ENCODE measurements at places on chromosomes 12 and 14. TPM values are rescaled to one million over a fixed set of nuclear protein-coding genes. Genes with fewer than 3 reads are reported as not detected.
A peak's percentile ranks its signal among the peaks of the same experiment; 100 is the strongest.

DNA sequence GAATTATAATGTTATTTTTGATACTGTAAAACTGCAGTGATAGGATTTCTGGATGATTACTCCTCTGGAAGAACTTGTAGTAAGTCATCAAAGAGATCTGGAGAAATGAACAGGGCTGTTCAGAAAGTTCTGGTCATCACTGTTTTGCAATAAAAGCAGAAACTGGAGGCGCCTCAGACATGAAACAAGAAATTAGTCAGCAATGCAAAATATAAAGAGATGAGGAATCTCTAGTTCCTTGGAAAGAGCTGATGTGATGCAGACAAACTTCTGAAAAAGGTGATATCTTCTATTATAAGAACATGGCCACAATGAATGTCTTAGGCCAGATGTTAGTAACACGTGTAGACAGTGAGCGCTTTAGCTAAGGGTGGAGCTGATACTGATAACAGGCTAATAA is 9.5 kb downstream of the ACIN1 start:
- DNase-seq = no peak

DNA sequence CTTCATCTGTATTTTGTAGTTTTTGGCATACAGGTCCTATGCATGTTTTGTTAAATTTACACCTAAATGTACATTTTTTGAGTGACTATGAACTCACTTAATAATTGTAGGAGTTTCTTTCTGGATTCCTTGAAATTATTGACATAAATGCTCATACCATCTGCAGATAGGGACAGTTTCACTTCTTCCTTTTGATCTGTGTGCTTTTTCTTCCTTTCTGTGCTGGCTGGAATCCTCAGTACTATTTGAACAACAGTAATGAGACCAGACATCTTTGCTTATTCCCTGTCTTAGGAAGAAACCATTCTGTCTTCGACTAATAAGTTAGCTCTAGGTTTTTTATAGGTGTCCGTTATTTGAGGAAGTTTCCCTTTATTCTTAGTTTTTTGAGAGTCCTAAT is 110.3 kb downstream of the ADGRD1 start:
- no peak for DNase-seq

DNA sequence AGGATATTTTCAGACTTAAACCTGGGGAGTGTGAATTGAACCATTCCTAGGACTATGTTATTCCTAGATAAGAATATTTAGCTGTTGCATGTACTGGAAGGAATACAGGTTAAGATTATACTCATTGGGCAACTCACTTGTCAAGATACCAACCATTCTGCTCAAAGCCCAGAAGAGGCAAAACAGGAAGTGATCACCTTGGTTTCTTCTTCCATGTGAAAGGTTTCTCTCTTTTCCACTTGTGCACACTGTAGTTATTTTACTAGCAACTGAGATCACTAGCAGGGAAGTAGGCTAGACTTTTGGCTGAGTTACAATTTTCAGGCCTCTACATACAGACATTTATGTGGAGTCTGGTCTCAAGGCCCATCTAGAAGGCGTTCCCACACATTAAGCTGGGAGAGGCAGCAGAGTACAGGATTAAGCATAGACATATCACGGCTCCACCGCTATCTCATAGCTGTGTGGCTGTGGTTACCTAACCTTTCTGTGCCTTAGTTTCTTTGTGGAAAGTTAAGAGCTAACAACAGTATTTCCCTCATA is 83.9 kb upstream of the FERMT2 start:
- no peak for DNase-seq

- DNase-seq = no peak
These were observed 18.4 kb downstream of the SRGAP1 start for GRCh38 chr12:63862969-63863230.

DNA sequence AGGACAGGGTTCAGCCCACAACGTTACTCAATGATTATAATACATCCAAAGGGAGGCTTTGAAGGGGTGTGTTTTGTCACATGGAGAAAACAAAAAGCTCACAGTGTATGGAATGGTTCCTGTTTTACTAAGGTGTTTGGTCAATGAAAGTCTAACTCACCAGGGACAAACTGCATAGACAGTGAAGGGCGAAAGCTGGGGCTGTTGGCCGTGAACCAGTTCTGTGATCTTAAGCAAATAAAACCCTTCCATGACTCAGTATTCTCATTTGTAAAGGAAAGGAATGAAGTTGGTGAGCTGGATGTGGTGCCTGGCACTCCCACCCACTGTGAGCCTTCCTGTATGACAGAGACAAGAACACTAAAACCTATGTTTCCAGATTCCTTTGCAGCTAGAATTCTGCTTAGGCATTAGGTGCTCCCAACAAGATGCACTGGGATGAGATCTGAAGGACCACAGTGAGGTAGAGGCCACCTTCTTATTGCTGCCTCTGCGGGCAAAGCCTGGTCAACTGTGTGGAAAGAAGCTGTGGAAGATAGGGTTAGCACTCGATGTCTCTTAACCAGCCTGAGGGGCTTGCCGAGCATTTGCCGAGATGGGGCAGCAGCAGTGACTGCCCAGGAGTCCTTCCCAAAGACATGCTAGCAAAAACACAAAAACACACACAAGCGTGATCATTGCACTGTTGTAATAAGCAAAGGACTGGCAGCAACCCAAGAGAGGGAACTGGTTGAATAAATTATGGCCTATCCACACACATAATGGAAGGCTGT is 48.5 kb downstream of the VCPKMT start:
- peak; percentile 58 for DNase-seq

DNA sequence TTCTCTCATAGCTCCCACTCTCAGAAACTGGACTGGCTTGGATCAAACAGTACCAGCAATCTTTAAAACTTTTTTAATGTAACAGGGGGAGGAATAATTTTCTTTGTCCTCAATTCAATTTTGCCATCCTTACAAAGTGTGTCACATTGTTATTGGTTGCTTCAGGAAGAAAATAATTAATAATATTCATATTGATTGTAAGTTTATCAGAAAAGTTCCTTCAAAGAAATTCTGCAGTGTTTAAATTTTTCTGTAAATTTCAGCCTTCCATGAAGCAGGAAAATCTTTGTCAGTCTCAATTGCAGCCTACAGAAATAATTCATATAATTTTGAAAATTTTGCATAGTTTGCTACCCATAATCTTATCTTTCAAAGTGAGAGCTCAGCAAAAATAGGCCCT is 1119.1 kb upstream of the ATXN7L3B start:
- DNase-seq = no peak

DNA sequence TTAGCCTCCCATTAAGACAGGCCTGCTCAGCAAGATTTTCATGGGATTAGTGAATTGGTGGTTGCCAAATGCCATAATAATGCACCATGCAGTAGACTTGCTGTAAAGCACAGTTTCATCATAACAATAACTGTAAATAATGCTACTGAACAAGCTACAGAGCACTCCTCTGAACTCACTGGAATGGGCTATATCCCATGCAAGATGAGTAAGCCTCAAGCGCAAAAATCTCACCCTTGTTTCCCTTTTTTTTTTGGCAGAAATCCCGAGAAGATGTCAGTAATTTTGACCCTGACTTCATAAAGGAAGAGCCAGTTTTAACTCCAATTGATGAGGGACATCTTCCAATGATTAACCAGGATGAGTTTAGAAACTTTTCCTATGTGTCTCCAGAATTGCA is 145.9 kb upstream of the HIF1A start:
- DNase-seq = no peak

DNA sequence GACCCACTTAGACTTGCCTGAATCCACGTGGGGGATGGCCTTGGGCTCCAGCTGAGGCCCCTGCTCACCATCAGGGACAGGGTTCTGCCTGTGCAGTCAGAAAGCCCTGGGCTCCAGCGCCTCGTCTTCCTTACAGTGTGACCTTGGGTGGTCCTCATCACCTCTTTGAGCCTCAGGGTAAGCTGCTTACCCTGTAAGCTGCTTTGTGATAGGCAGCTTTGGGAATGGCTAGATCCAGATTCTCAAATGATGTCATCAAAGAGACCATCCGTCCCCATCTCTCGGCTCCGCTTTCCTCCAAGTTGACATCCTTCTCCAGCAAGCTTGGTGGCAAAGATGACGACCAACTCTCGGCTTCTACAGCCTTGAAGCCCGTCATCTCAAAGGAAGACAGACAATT is 127.0 kb downstream of the ADCK1 start:
- no peak for DNase-seq

DNA sequence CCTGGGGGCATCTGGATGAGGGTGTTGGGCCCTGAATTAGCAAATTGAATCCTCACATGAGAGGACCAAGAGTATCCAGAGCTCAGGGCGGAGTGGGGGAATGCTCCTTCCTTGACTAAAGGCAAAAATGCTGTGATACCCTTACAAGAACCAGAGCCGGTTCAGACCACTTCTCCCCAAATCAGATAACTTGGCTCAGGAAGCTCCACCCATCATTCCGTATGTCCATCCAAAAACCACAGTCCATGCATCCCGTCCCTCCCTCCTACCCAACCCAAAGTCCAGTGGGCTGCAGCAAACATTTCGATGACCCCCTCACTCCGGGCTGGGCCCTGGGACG is 22.4 kb downstream of the DIO3 start:
- no peak for DNase-seq

The KRR1 gene
- total RNA-seq = 31.4 TPM

The SLC38A4 gene
- 5.4 TPM for total RNA-seq

The HCAR2 gene
- 0.49 TPM for total RNA-seq

The NUAK1 gene
- total RNA-seq = 3.8 TPM

The CCDC88C gene
- total RNA-seq = 65.8 TPM

Measured in left colon (tissue), 2 donors.